ENCODE measurements at places on chromosomes 6 and 20.

GRCh38 chr20:58628491-58629214 lies 22.4 kb upstream of the STX16 start:
- no peak for DNase-seq

DNA sequence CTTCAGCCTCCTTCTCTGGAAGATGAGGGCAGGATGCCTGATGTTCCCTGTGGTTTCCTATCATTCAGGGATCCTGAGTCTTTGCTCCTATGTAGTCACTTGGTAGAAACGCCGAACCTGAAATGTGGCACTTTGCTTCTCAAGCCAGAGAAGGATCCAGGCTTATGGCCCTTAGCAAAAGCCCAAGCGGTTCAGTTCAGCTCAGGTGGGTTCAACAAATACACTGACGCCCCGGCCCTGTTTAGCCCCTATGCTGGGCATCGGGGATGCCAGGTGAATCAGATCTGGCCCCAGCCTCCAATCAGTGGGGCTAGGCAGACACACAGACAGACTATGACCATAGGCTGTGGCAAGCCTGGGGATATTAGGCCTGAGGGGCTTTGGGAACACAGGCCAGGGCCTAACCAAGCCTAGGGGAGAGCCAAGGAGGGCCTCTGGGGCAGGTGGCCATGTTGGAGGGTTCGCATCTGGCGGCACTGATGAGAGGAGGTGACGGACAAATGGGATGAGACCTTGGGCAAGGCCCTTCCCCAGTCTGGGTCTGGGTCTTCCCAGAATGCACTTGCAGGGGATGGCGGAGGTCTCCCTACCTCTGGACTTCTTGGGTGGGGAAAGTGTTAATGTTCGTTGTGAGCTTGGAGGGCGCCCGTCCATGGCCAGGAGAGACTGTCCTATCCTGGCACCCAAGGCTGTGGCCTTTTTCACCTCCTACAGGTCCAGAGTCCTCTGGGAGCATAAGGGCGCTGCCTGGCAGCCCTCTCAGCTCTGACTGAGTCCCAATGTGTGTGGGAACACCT lies 17.6 kb upstream of the SRC start:
- no peak for DNase-seq

GRCh38 chr6:148064406-148065134 lies 278.1 kb upstream of the SASH1 start:
- no peak for DNase-seq

- no peak for DNase-seq
These were observed 4.8 kb downstream of the EPB41L2 start for GRCh38 chr6:131058236-131058635.

- no peak for DNase-seq
These were observed 63.3 kb upstream of the BLCAP start for GRCh38 chr20:37590938-37591490.

DNA sequence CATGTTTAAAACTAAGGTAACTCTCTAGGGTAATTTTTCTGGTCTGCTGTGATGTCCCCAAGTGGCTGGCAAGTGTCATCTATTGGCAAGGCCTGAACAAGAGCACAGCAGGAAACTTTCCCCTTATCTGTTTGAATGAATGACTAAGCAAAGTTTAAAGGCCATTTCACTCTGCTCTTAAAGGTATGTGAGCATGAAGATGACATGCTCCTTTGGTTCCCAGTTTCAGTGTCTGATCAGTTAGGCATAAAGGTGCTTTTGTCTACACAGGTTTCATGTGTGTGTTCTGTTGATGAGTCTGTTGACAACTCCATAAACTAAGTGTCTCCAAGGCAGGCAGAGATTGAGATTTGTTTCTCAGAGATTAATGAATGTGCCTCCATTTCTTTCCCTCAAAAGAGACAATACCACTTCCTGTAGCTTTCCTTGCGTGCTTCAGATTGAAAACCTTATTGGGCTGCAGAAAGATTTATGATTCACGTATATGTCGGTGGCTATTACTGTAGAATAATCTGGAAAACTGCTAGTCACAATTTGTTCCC lies 83.9 kb downstream of the MAP3K7 start:
- DNase-seq = no peak

DNA sequence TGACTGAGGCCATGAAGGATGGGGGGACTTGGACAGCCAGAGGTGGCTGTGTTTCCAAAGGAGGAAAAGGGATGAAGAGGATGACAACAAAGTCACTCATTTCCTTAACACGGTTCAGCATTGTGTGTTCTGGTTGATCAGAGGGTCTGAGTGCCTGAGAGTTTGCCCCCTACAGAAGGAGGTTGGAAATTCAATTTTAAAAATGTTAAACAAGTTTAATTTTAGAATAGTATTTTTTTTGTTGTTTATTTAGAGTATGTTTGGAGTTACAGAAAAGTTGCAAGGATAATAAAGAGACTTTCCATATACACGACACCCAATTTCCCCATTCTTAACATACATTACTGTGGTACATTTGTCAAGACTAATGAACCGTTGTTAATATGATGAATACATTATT lies 10.3 kb upstream of the VAPB start:
- DNase-seq = no peak

DNA sequence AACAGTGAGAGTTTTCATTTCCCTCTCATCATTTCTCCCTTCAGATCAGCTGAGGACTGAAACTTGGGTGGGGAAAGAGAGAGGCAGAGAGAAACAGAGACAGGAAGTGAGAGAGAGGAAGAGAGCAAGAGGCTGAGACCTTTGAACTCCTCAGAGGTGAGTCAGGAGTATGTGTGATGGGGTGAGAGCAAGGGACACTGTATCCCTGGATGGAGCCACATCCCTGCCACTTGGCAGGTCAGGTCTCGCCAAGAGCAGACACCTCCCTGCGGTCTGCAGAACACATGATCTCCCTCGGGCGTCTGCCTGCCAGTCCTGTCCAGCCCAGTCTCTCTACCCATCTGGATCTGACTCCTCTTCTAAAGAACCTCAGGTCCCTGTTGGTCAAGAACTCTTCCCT lies 62.7 kb upstream of the SYNDIG1 start:
- no peak for DNase-seq

GRCh38 chr6:77986380-77987034 lies 333.7 kb downstream of the MEI4 start:
- DNase-seq = no peak

- no peak for DNase-seq
These were observed 95.5 kb downstream of the NCR2 start for GRCh38 chr6:41430875-41431274.

DNA sequence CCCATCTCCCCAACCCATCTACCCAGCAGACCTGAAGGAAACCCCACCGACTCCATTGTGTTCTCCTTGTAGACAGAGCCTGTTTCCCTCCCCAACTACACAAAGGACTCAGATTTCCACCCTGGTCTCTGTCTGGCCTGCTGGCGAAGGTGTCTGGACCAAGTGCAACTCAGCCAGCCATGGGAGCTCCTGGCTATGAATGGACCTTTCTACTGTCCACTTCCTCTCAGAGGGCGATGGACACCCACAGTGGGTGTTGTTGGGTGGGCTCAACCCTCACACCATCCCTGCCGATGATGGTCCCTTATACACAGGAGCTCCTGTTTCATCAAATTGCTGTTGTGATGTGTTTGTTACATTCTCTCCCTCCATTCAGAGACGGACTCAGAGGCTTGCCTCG lies 112.5 kb upstream of the PHACTR3 start:
- no peak for DNase-seq

DNA sequence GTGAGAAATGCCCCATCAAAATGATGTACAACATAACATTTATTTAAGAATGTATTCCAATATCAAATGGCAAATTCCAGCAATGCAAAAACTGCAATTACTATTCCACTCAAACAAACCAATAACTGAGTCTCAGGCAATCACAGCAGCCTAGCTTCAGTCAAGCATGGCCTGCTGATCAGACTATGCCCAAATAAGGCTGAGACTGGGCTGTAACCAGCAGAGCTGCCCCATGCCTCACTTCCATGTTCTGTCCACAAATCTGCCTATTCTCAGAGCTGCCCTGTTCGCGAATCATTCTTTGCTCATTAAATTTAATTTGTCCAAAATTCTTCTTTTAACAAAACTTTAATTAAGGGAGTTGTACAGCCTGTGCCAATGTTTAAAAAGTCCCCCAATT lies 155.4 kb downstream of the FNDC1 start:
- DNase-seq = no peak

GRCh38 chr6:34132486-34133185 lies 13.3 kb downstream of the GRM4 start:
- DNase-seq = no peak

- no peak for DNase-seq
These were observed 18.3 kb upstream of the WFDC9 start for GRCh38 chr20:45649312-45649863.

GRCh38 chr20:1108437-1108920 lies 9.9 kb upstream of the PSMF1 start:
- peak; percentile 46 for DNase-seq

GRCh38 chr6:32664827-32665362 lies 1.6 kb downstream of the HLA-DQB1 start:
- peak; percentile 37 for DNase-seq

- no peak for DNase-seq
These were observed at the start of gene ZSCAN9 for GRCh38 chr6:28225056-28225834. Gene ZSCAN9 (plus strand): TSS chr6:28225275. CDS start chr6:28227085, 1,810 bp downstream.

- DNase-seq = no peak
These were observed 100.1 kb upstream of the RGS17 start for GRCh38 chr6:153231048-153231646.

GRCh38 chr6:151112130-151112529 lies 127.6 kb upstream of the AKAP12 start:
- no peak for DNase-seq

DNA sequence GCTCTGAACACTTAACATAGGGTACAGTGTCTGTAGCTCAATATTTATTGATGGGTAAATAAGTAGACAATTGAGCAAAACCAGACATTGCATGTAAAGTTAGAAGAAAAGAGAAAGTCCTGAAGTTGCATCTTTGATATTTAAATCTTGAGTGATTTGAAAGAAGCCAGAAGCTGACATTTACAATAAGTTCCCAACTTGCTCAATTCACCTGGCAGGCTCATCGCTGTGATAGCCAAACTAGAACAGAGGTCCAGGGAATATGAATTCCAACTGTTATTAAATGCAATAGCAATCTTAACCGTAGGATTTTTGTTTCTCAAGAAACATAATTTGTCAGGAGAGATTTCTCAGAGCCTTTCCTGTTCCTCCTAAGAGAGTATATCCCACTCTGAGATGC lies 65.9 kb upstream of the EDN1 start:
- no peak for DNase-seq

DNA sequence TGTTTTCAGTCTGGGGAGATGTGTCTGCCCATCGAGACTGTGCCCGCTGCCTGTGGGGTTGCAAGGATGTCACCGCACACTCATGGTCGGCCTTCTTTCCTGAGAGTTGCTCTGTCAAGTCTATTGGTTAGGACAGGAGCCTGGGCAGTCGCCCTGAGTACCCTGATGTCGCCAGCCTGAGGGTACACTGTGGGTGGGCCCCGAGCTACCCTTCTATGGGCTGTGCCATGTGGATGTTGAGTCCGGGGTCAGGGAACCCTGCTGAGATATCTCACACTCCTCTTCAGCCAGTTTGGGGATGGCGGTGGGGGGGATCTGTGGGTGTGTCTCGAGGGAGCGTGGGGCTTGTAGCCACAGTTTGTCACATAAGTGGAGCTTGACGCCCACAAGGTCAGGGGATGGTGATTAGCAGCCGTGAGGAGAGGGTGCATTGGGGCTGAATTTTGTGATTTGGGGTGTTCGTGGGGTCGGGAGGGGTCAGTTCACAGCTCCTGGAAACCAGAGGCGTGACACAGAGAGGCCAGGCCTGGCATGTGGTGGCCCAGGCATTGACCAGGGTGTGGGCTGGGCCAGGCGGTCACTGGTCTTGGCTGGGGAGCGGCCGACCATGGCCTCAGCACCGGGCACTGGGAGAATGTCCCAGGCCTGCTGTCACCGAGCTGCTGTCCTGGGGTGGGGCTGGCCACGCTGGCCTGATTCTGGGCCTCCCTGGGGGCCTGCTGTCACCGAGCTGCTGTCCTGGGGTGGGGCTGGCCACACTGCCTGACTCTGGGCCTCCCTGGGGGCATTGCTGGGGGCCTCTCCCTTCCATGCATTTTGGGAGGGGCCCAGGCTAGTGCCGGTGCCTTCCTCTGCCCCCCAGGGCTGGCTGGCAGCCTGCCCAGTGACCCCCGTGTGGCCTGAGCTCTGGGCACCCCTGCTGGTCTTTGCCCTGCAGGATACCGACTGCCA lies 1.6 kb upstream of the NPBWR2 start:
- no peak for DNase-seq

DNA sequence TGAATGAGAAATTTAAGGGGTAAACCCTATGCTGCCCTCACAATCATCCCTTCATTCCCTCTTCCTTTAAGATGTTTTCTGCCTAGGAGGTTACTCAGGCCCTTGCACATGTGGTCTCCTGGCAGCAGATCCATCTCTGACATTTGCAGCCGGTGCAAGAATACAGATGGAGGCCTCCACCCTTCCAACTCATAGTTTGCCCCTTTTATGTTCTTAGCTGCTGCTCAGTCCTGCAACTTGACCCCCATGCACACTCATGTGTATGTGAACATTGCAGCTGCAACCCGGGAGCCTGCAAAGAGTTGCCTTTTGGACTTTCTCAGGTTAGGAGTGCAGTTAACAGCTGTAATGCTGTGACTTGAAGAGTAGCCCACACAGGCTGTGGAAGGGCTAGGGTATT lies 131.9 kb upstream of the SGK1 start:
- DNase-seq = no peak

GRCh38 chr6:2754393-2754792 lies 3.7 kb upstream of the MYLK4 start:
- no peak for DNase-seq

DNA sequence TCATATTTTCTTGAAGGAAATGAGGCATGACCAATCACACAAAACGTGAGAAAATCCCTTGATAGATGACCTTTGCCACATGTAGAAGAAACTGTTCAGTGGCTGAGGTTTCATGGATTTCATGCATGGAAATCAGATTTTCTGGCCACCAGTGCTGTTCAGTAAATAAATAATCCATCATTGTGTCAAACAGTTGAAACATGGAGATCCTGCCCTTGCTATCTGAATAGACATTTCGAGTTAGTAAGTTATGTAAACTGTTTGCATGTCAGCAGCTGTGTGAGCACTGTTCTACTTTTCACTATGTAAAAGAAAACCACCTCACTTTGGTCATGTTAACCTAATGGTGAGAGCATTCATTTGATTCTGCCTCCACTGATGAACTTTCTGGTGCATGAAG lies 793.9 kb upstream of the EPHA7 start:
- no peak for DNase-seq

All from stimulated activated CD4-positive, alpha-beta T cell treated with anti-CD3 and anti-CD28 coated beads, Interleukin-1b, Interleukin-23, amount 100 ng/mL, for 4 hours (primary cell).